ENCODE measurements at places on chromosomes 5 and 9.

- DNase-seq, result no peak
Observed at GRCh38 chr9:84297162-84297821, 43.3 kb downstream of the SLC28A3 start.

- DNase-seq, result no peak
Observed at GRCh38 chr5:10268100-10268499, 18.0 kb downstream of the CCT5 start.

GRCh38 chr9:130490981-130491380 lies 46.2 kb downstream of the ASS1 start:
- no peak for DNase-seq

- DNase-seq, result no peak
Observed at GRCh38 chr9:121945281-121945680, 147.8 kb downstream of the TTLL11 start.

GRCh38 chr9:86585422-86586143 lies 231.4 kb upstream of the TUT7 start:
- no peak for DNase-seq

- DNase-seq, result no peak
Observed at GRCh38 chr5:74149395-74149794, 491.1 kb downstream of the ENC1 start.

- no peak for DNase-seq
Observed at GRCh38 chr5:148012801-148013200, 51.0 kb upstream of the SPINK5 start.

- no peak for DNase-seq
Observed at GRCh38 chr9:129415942-129416651, 204.8 kb downstream of the C9orf50 start.

DNA sequence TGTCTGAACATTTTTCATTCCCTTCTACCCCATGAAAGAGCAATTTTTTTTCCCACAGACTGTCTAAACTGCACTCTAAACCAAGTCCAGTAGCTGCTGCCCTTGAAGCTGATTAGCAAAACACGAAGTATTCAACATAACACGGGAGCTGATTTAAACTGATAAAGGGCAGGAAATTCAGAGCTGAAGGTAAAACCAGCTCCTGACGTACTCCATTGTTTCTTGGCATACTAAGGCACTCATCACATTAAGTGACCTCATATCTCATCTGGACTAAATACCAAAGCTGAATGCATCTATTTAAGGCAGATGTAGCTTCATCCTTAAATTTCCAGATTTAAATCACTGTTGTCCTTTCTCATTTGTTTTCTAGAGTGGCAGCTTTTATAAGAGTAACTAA lies 12.0 kb downstream of the GDF9 start:
- no peak for DNase-seq

GRCh38 chr5:90557391-90557790 lies 1.2 kb upstream of the ADGRV1 start:
- no peak for DNase-seq

- DNase-seq, result no peak
Observed at GRCh38 chr9:79591458-79591857, 19.7 kb downstream of the TLE4 start.

DNA sequence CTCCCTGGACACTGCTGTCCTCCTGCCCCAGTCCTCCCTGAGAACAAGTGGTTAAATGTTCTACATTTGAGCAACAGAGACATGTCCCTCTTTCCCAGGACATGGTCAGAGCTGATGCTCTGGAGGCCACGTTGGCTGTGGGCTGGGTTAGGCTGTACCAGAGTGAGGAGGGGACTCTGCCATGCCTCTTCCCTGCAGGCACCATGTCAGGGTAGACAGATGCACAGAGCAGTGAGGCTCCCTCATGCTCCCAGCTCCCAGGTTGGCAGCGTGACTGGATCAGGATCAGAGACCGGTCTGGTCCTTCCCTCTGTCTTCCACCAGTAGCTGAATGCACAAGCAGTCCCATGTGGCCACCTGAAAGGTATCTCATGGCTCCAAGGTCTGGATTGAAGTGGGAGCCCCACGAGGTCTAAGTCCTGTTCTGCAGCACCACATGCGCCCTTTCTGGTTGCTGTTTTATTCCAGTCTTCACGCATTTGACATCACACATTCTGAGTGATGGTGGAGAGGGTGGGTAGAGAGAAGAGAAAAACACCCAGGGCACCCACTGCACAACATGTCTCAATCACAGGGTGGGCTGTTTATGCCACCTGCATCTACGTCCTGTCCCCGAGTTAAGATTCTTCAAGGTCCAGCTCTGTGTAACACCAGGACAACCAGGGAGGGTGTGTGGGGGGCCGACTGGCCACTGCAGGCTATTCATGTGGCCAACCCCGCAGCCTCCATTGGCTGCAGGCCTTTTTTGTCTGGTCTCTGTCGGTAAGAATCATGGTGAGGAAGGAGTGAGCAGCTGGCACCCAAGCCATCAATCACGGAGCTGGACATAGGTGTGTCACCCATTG lies 204.9 kb downstream of the FANCC start:
- no peak for DNase-seq

GRCh38 chr5:1152771-1153282 lies 41.0 kb upstream of the SLC12A7 start:
- no peak for DNase-seq

GRCh38 chr9:133127340-133127981 lies 6.4 kb upstream of the RALGDS start:
- peak; percentile 72 for DNase-seq

DNA sequence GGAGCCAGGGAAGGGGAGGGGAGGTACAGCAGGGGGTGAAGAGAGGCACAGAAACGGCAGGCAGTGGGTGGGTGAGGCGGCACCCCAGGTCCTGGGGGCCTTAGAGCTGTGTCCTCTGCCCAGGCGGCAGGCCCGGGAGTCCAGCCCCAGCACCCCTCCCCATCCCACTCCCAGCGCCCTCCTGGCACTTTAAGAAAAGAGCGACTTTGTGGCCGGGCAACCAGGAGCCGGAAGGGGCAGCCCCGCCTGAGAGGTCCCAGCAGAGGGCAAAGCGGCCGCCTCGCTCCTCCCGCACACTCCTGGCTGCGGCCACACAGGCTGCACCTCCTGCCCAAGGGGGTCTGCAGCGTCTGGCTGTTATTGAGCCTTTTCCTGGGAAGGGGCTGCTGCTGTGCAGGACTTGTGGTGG lies 42.6 kb downstream of the NACC2 start:
- no peak for DNase-seq

GRCh38 chr9:105046907-105047741 lies 119.2 kb upstream of the ABCA1 start:
- DNase-seq, result no peak

DNA sequence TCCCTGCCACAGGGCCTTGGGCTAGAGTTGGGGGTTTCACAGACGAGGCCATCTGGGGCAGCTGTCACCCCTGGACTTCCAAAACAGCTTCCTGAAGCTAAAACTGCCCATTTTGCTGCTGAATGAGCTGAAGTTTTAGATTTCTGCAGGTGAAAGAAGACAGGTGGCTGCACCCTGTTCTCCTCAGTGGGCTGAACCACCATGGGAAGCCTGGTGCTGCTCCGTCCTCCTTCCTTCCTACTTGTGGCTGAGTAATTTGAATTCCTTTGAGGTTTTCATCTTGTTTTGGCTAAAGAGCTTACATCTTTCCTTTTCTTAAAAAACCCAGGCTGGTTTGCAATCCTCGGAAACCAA lies 5.3 kb downstream of the NKD2 start:
- DNase-seq, result no peak

- no peak for DNase-seq
Observed at GRCh38 chr5:139821806-139822552, 26.4 kb downstream of the PSD2 start.

GRCh38 chr9:131255676-131256197 lies 20.6 kb downstream of the FAM78A start:
- no peak for DNase-seq

DNA sequence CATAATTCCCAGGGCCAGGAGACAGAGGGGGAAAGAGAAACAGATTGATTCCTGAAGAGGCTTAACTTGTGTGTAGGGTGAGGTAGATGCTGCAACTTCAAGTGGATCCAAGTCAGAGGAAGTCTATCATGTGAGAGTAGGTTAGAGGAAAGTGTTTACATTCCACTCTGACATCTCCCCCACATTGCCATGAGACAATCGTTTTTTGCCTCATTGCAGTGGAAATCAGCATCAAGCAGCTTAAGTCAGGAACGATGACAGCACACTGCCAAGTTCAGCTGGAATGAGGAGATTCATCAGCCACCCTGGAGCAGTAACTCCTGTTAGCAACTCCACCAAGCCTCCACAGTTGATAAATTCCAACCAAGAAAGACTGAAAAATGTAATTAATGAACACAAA lies 689.7 kb upstream of the MEF2C start:
- no peak for DNase-seq

GRCh38 chr5:144177548-144177947 lies 6.9 kb downstream of the KCTD16 start:
- DNase-seq, result no peak

DNA sequence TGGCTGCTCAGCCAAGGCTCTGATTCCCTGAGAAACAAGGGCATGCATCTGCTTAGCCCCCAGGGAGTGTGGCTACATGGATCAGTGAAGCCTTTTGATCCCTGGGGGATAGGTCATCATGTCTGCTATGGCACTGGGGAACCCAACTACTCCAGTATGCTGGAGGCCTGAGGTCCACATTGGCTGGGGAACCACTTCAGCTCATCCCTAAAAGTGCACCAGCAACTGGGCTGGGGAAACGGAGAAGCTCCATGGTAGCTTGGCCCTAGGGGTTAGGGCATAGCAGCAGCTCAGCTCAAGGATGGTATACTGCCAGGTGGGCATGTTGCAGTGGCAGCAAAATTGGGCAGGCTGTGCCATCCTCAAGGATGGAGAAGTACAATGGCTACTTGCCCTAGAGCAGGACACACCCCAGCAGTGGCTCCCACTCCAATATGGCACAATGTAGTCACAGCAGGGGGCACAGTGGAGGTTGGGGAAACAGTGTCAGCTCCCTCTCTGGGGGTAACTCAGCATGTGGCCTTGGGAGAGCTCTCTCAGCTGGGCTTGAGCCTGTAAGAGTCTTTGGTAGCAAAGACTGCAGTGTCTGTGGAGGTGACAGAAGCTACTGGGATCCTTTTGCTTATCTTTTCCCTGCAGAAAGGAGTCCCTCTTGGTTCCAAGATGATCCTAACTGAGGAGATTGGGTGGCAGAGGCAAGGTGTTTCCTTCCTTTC lies 111.5 kb upstream of the FSTL4 start:
- no peak for DNase-seq

GRCh38 chr5:157677931-157678330 lies 6.6 kb downstream of the C5orf52 start:
- no peak for DNase-seq

- DNase-seq, result no peak
Observed at GRCh38 chr5:6490693-6491092, 42.0 kb downstream of the UBE2QL1 start.

- DNase-seq, result no peak
Observed at GRCh38 chr9:18073002-18073401, 401.0 kb upstream of the ADAMTSL1 start.

- no peak for DNase-seq
Observed at GRCh38 chr9:107632661-107633060, 143.1 kb upstream of the KLF4 start.

DNA sequence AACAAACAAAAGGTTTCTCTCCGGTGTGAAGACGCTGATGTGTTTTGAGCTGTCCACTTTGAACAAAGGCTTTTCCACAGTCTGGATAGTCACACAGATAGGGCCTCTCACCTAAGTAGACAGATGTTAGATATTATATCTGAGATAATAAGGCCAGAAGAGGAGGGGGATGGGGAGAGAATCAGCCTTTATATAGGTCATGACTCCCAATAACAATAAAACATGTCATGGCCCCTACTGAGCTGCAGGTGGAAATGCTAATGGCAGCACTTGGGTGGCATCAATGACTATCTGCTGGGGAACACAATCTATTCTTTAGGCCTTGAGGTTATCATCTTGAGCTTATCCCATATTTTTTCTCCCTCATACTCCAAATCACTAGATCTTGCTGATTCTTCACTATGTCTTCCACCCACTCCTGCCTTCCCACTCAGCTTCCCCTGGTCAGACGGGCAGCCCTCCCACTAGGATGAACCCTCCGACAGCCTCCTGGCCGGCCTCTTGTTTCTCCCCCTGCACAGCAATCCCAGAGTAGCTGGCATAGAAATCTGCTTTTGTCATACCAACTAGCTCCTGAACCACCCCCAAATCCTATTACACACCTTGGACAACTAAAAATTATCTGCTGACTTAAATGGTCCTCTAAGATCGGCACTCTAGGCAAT lies 11.5 kb upstream of the SLC35D2 start:
- DNase-seq, result no peak

GRCh38 chr9:96087669-96088299 lies 212.3 kb downstream of the ERCC6L2 start:
- DNase-seq, result no peak

- DNase-seq, result no peak
Observed at GRCh38 chr5:135135530-135136226, 101.7 kb upstream of the PITX1 start.

DNA sequence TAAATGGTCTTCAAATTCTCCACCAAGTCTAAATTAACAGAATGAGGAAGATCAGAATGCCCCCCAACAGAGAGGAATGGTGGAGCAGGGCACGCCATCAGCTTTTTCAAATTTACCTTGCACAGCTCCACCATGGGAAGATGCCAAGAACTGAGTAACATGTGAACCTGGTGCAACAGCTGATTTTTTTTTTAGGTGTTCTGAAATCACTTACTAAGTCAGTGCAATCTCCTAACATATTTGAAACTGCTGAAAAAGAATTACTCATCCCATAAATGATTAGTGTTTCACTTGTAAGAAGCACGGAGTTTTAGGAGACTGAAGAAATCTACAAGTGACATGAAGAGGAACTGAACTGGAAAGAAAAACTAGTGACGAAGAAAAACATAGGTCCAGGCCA lies 5.1 kb downstream of the TMEM245 start:
- DNase-seq, result no peak

DNA sequence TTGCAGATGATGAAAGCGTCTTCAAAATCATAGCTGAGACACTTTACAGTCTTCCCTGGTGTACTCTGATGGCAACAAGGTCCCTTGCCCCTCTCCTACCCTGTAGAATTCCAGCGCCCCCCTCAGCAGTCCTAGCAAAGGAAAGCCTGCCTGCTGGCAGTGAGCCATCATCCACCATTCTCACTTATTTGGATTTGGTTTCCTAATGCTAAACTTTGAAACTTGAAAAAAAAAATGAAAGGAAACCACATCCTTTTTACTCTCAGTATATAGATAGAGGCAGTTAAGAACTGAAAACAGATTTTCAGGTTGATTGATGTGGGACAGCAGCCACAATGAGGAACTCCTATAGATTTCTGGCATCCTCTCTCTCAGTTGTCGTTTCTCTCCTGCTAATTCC lies at the start of gene GZMA:
GZMA (plus strand) TSS at position 299 of the 400 bp plus-strand sequence; CDS start at position 336, 37 bp downstream.
- peak; percentile 11 for DNase-seq

All from activated naive CD4-positive, alpha-beta T cell treated with Interleukin-2 at 50 U/mL for 16 hours (primary cell).